Urinary bladder (tissue), 4 donors: ENCODE measurements at places on chromosomes 7 and 10. TPM values are rescaled to one million over a fixed set of nuclear protein-coding genes. Genes with fewer than 3 reads are reported as not detected.

DNA sequence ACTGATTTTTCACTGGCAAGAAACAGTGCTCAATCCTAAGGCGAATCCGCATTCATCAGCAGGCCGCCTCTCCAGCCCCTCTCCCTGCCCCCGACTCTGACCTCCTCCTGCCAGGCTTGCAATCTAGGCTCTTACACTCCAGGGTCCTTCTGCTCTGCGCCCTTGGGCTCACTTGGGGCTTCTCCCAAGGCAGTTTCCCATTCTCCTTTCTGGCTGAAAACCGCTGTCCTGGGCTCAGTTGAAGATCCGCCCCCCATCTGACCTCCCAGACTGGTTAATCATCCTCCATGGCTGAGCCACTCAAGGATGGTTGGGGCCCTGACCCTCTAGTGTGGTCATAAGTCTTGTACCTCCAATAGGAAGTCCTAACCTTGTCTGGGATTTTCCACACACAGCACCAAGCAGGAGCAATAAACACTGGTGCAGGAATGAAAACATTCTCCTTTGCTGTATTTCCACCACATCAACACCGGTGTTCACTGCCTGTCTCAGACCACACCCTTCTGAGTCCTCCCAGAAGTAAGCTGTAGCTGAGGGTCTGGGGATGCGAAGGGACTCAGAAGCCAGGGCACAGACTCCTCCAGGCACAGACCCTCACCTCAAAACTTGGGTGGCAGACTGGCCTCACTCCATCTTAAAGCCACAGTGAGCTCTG lies 42.4 kb downstream of the TNS3 start:
- no peak for DNase-seq

DNA sequence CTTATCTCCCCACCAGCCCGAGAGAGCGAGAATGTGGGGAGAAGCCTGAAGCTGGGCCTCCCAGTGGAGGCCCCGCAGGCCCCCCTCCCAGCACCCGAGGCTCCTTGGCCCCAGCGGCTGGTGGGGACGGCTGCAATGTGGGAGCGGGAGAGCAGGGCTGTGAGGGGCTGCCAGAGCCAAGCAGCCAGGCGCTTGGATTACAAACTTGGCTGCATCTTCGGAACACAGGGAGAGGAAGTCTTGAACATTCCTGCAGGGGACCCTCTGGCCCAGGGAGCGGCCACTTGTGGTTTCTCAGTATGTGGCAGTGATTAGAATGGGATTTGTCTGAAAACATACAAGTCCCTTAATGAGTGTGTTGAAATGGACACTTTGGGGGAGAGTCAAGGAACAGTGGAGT lies 23.2 kb downstream of the ELN start:
- DNase-seq = no peak

- DNase-seq = no peak
Measured at GRCh38 chr10:72875250-72876055, 18.1 kb upstream of the OIT3 start.

DNA sequence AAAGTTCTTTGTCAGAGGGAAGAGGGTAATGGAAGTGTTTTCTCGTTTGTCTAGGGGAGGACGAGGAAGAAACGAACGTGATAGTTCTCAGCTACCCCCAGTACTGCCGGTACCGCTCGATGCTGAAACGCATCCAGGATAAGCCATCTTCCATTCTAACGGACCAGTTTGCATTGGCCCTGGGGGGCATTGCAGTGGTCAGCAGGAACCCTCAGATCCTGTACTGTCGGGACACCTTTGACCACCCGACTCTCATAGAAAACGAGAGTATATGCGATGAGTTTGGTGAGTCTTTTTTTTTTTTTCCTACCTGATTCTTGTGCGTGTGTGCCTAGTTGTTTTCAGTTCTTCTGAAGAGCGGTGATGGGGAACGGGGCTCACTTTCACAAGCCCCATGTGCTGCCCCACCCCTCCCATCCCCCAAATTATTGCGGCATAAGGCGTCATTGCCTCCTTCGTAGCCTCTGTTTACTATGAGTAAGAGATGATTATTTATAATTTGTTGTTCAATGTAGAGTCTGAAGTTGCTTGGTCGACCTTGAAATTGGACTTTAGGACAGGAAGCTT lies 98.6 kb downstream of the ARID5B start:
- DNase-seq = no peak

- DNase-seq = no peak
Measured at GRCh38 chr10:106941297-106942034, 223.0 kb downstream of the SORCS1 start.

- no peak for DNase-seq
Measured at GRCh38 chr7:85424298-85424697, 237.4 kb upstream of the SEMA3D start.

- DNase-seq = no peak
Measured at GRCh38 chr7:88203401-88203800, 16.4 kb downstream of the SRI start.

DNA sequence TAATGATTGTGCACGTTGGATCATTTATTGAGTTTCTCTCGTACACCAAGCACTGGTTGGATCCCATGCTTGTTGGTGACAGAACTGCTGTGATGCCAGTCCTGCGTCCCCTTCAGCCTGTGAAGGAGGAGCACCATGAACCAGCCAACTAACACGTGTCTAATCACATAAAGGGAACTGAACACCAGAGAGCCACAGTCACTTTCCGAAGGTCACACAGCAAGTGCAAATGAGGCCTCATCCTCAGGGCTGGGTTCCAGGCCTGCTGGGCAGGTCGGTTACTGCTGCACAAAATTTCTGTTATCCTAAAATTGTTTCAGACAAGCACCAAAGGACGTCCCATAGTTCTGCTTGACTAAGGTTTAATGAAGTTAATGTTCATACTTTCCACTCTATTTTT lies 332.0 kb upstream of the ZNF32 start:
- DNase-seq = no peak

- DNase-seq = no peak
Measured at GRCh38 chr7:92613214-92613613, 23.0 kb upstream of the FAM133B start.

DNA sequence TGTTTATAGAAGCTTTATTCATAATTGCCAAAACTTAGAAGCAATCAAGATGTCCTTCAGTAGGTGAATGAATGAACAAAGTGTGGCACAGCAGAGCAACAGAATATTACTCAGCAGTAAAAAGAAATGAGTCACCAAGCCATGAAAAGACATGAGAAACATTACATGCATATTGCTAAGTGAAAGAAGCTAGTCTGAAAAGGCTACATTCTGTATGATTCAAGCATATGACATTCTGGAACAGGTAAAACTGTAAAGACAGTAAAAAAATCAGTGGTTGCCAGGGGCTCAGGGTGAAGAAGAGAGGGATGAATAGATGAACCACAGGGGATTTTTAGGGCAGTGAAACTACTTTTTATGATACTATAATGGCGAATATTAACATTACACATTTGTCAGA lies 80.9 kb upstream of the APBB1IP start:
- DNase-seq = no peak

- no peak for DNase-seq
Measured at GRCh38 chr7:108286290-108286904, 156.2 kb upstream of the LAMB4 start.

- no peak for DNase-seq
Measured at GRCh38 chr7:121372376-121373010, 23.6 kb downstream of the FAM3C start.

GRCh38 chr7:39504963-39505362 lies 61.2 kb upstream of the YAE1 start:
- DNase-seq = no peak

- DNase-seq = no peak
Measured at GRCh38 chr7:108385834-108386422, 70.3 kb downstream of the NRCAM start.

DNA sequence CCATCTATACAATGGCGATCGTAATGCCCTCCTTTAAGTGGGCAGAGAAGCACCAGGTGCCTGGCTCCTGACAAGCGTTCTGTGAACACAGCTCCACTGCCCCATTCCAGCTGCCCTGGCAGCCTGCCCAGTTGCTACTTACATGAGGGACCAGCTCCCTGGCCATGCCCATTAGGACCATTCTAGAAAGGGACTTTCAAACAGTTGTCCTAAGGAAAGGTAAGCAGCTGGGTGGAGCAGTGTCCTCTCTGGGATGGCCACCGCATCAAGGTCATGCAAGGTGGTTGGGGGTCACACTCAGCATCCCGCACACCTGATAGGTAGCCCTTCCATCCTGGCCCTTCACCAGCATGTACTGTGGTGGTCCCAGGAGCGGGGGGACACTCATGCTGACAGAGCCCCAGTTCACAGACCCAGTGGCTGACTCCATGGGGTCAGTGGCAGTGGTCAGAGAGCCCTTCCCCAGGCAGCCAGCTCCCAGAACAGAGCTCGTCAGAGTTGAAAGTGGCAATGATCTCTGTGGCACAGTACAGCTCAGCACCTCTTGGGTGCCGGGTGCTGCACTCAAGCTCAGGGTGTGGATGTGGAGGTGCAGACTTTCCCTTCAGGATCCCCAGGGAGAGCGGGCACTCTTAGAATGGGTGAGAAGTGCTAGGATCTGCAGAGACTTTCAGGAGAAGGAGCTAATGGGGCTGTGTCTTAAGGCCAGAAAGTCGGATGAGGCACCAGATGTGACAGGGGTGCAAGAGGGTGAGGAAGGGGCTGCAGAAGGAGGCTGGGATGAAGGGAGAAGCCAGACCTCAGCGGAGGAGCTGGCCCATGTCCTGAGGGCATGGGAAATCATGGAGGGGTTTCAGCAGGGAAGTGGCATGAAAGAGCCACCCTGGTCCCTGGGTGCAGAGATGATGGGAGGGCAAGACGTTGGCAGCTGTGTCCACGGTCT lies 10.9 kb downstream of the MMRN2 start:
- DNase-seq = no peak

DNA sequence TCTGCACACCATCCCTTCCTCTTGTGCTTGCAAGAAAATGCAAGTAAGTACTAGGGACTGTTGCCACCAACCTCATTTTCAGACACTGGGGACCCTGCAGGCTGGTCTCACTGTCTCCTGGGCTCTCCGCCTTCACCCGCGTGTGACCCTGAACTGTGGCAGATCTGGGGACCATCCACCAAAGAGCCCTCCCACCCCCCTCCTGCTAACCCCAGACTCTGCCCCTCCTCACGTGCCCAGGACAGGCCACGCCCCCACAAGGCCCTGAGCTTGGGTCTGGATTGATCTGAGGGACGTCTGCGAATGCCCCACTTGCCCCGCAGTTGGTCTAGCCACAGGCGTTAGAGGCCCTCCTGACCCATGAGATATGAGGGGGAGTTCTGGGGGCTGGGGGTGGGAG lies 8.1 kb downstream of the CNPY1 start:
- no peak for DNase-seq

DNA sequence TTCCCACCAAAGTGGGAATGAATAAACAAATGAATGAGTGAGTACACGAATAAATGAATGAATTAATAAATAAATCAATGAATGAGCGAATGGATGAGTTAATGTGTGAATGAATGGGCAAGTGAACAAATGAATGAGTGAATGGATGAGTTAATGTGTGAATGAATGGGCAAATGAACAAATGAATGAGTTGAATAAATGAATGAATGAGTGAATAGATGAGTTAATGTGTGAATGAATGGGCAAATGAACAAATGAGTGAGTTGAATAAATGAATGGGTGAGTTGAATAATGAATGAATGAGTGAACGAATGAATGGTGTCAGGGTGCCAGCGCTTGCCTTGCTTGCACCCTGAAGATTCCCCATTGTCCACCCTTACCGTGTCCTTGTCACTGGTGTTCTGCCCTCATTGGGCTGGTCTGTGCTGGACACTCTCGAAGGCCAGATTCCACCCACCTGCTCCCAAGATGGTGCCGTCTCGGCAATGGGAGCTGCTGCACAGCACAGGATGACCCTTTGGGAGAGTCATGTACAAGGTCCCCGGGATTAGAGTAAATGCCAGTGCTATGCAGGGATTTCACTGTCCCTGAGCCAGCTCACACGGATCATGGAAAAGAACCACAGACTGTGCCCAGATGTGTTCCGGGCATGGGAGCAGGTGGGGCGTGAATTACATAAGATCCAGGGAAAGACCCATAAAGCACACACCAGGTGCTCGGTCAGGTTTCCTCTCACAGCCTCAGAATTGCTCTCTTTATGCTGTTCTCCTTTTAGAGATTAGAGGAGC lies 83.2 kb downstream of the CAMK1D start:
- DNase-seq = no peak

DNA sequence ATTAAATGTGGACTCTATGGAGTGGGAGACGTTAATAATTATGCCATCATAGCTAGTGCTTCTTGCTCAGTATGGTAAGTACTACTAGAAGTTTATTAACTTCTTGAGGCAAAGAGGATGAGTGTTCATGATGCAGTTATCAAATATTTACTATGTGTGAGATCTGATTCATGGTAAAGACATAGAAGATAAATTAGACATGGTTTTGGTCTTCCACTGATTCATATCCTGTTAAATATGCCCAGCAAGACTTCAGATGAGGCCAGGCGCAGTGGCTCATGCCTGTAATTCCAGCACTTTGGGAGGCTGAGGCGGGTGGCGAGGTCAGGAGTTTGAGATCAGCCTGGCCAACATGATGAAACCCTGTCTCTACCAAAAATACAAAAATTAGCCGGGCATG lies 547.1 kb upstream of the ANKRD30A start:
- no peak for DNase-seq

DNA sequence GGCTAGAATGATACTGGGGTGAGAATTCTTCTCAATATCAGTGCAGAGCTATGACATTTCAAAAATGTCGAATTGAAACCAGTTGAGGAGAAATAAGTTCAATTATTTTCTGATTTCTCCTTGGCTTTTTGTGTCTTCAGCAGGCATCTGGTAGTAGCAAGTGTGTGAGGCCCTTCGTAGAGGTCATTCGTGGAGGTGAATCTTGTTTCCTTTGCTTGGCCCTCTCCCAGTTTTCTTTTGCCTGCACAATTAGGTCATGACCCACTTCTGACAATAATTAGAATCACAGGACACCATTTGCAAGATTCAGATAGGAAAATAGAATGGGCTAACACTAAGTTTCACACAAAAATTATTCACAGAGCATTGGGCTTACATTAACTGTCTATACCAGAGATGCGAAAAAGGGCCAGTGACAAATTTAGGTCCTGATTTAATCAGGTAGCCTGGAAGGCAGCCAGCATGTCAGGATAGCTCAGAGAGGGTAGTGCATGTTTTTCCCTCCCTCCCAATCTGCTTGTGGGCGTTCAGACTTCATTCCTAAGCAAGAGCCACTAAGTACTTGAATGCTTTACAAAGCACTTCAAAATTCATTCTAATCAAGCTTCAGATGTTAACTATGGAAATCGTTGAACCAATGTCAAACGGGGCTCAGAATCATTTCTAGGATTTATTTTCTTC lies 24.0 kb upstream of the A1CF start:
- no peak for DNase-seq

Gene AMPH
- 15.3 TPM for total RNA-seq

Gene TLX1
- total RNA-seq = not detected

Gene MEOX2
- 43.1 TPM for total RNA-seq

Gene GDF10
- 7.8 TPM for total RNA-seq

Gene SHTN1
- total RNA-seq = 14.9 TPM

Gene ANKRD61
- not detected for total RNA-seq

Gene TFEC
- 8.2 TPM for total RNA-seq
